Activated T-cell treated with anti-CD3 and anti-CD28 coated beads, Interleukin-2, amount 50 U/mL, for 72 hours (primary cell): ENCODE measurements at places on chromosomes 3 and 15.

GRCh38 chr3:194069421-194070219 lies 66.3 kb upstream of the HES1 start:
- peaks cover 52% of the 10 kb centered on the region for H3K27me3 ChIP-seq
- H3K4me3 ChIP-seq = peak overlapping the region; percentile 50
- peaks cover 32% of the 10 kb centered on the region for H3K4me1 ChIP-seq
- peak overlapping the region; percentile 16 for H3K27ac ChIP-seq
- peaks cover 7% of the 10 kb centered on the region for H3K36me3 ChIP-seq

DNA sequence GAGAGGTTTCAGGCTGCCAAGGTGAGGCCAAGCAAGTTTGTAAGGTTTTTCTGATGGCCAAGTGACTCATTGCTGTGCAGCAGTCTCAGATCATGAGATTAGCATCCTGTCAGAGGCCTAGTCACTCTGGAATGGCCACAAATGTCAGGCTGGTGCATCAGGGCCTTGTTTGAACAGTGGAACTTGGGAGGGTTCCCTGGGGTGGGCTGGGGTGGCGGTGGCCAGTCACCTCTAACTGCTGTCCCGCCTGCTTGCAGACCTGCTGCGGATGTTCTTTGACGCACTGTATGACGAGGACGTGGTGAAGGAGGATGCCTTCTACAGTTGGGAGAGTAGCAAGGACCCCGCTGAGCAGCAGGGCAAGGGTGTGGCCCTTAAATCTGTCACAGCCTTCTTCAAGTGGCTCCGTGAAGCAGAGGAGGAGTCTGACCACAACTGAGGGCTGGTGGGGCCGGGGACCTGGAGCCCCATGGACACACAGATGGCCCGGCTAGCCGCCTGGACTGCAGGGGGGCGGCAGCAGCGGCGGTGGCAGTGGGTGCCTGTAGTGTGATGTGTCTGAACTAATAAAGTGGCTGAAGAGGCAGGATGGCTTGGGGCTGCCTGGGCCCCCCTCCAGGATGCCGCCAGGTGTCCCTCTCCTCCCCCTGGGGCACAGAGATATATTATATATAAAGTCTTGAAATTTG lies 2.8 kb upstream of the FAM131A start:
- peaks cover 73% of the 10 kb centered on the region for H3K4me1 ChIP-seq
- peak; percentile 68 for DNase-seq
- peak overlapping the region; percentile 92 for H3K27ac ChIP-seq
- H3K27me3 ChIP-seq = no peaks in the 10 kb centered on the region
- peaks cover 13% of the 10 kb centered on the region for H3K36me3 ChIP-seq

GRCh38 chr15:50112488-50113186 lies 6.4 kb downstream of the ATP8B4 start:
- H3K27me3 ChIP-seq = peaks cover 14% of the 10 kb centered on the region
- no peak overlapping the region for H3K27ac ChIP-seq
- DNase-seq = no peak
- peaks cover 2% of the 10 kb centered on the region for H3K36me3 ChIP-seq
- peaks cover 32% of the 10 kb centered on the region for H3K4me1 ChIP-seq
- no peak overlapping the region for H3K4me3 ChIP-seq

DNA sequence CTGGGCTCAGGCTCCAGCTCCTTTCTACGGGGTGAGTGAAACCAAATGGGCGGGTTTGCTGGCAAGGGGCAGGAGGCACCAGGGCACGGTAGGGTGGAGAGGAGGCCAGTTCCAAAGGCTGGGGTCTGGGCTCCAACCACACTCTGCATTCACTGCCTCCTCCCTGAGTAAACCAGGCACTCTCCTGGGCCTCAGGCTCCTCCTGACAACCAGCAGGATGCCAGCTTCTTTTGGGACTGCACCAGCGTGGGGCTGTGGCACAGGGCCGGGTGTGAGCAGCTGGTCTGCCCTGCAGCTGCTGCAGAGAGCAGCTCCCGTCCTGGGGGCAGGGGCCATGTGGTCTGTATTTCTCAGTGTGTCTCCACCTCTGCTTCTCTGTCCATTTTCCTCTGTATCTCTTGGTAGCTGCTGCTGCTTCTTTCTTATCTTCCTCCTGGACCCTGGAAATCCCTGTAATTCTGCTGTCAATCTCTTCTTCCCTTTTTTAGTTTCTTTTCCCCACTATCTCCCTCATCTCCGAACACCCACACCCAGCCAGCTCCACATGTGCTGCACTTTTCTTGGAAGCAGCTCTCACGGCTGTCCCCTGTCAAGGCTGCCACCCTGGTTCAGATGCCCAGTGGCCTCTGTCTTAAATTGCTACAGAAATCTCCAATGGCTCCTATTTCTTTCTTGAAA lies 54.9 kb upstream of the TBC1D21 start:
- H3K36me3 ChIP-seq = no peaks in the 10 kb centered on the region
- no peaks in the 10 kb centered on the region for H3K4me1 ChIP-seq
- peaks cover 6% of the 10 kb centered on the region for H3K27me3 ChIP-seq
- no peak overlapping the region for H3K4me3 ChIP-seq

GRCh38 chr15:63880744-63881143 lies 47.0 kb upstream of the HERC1 start:
- H3K4me1 ChIP-seq = peaks cover 17% of the 10 kb centered on the region
- no peak overlapping the region for H3K4me3 ChIP-seq
- H3K36me3 ChIP-seq = no peaks in the 10 kb centered on the region
- no peak for DNase-seq
- no peaks in the 10 kb centered on the region for H3K27me3 ChIP-seq
